Right lobe of liver (tissue), 6 donors: ENCODE measurements at places on chromosomes 16 and 17. TPM values are rescaled to one million over a fixed set of nuclear protein-coding genes. Genes with fewer than 3 reads are reported as not detected.

- peak; percentile 91 for DNase-seq
Measured at GRCh38 chr17:19744922-19745757, 3.0 kb downstream of the ALDH3A1 start.

Gene WNK4
- not detected for total RNA-seq

Gene PPP1R27
- total RNA-seq, result 0.40 TPM

- no peak for DNase-seq
Measured at GRCh38 chr17:80108036-80108971, 6.9 kb downstream of the GAA start.
